HepG2 (cell line): ENCODE measurements at places on chromosomes 16 and 17. TPM values are rescaled to one million over a fixed set of nuclear protein-coding genes. Genes with fewer than 3 reads are reported as not detected.

DNA sequence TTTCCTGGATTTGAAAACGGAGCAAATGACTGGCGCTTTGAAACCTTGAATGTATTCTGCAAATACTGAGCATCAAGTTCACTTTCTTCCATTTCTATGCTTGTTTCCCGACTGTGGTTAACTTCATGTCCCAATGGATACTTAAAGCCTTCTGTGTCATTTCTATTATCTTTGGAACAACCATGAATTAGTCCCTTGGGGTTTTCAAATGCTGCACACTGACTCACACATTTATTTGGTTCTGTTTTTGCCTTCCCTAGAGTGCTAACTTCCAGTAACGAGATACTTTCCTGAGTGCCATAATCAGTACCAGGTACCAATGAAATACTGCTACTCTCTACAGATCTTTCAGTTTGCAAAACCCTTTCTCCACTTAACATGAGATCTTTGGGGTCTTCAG lies 32.3 kb downstream of the BRCA1 start:
- DNase-seq, result no peak
- peaks cover 46% of the 10 kb centered on the region for H3K36me3 ChIP-seq
- H3K27ac ChIP-seq, result no peak overlapping the region
- no peak overlapping the region for H3K4me3 ChIP-seq
- no peaks in the 10 kb centered on the region for H3K4me1 ChIP-seq

DNA sequence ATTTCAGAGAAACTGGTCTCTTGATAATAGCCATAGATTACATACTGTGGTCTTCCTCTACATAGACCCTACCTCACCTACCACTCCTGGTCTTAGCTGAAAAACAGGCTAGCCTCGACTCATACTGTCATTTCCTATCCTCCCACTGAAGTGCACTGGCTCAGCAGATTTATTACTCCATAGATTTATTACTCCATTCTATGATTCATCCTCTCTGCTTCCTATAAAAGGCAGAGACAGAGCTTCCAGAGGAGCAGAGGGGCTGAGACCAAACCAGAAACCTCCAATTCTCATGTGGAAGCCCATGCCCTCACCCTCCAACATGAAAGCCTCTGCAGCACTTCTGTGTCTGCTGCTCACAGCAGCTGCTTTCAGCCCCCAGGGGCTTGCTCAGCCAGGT lies at the start of gene CCL7:
Gene CCL7 (plus strand): TSS at position 253 of the 400 bp plus-strand sequence. CDS start 70 bp downstream, at position 323.
- H3K36me3 ChIP-seq, result no peaks in the 10 kb centered on the region
- H3K4me1 ChIP-seq, result no peaks in the 10 kb centered on the region
- DNase-seq, result no peak
- no peak within 1 kb of the TSS for H3K27ac ChIP-seq
- H3K27me3 ChIP-seq, result no peaks in the 10 kb centered on the region

DNA sequence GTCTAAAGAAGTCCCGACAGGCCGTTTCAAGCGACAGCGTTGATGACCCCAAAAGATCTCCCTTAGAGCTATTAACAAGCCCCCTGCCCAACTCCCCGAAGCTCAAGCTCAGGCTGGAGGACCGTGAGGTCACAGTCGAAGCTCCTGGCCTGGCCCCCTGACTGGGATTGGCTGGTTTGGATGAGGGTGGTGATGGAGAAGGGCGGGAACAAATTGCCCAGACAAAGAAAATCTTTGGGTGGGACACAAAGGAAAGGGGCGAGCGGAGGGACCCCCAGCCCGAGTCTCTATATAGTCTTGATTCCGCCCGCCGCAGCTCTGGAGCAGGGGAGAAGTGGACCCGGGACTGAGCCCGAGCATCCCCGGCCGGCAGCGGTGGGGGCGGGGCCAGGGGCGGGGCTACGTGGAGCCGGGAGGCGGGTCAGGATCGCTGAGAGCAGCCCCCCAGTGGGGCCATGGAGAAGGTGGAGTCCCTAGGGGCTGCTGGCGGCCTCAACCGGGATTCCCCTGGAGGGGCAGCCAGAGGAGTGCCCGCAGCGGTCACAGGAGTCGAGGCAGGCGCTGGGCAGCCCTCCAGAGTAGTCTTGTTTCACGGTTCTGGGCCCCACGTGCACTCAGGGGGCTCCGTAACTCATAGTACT lies 982 bp upstream of the NEURL4 start:
- peak; percentile 76 for DNase-seq
- no peaks in the 10 kb centered on the region for H3K27me3 ChIP-seq
- peaks cover 33% of the 10 kb centered on the region for H3K4me1 ChIP-seq

GRCh38 chr17:29172589-29172988 lies 7.6 kb downstream of the MYO18A start:
- peaks cover 71% of the 10 kb centered on the region for H3K4me1 ChIP-seq
- no peak for DNase-seq
- H3K27ac ChIP-seq, result no peak overlapping the region
- H3K27me3 ChIP-seq, result no peaks in the 10 kb centered on the region

GRCh38 chr17:57585341-57586195 lies 159.5 kb downstream of the CCDC182 start:
- no peak for DNase-seq
- no peaks in the 10 kb centered on the region for H3K27me3 ChIP-seq
- peaks cover 53% of the 10 kb centered on the region for H3K4me1 ChIP-seq

DNA sequence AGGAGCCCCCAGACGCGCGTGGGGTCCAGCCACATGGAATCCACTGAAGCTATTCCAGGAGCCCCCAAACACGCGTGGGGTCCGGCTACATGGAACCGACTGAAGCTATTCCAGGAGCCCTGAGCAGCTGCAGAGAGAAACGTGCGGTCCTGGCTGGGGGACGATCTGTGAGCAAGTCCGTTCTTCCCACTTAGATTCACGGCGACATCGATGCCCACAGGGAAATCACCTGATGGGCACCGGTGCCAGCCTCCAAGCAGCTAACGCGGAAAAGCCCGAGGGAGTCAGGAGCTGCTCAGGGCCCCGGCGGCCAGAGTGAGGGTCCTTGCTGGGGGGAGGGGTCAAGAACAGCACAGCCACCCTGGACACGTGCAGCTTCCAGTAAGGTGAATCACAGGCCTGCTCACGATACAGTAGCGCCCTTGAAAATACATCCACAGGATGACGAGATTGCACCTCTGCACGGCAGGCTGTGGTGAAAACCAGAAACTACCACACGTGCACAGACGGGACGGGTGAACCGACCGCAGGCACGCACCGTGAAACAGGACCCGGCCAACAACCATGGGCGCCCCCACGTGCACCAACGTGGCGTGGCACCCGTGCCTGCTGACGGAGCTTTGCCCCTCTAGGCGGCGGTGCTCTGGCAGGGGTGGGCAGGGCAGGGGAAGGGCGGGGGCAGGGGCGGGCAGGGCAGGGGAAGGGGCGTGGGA lies 77.7 kb upstream of the GNG13 start:
- no peaks in the 10 kb centered on the region for H3K36me3 ChIP-seq
- no peak overlapping the region for H3K4me3 ChIP-seq
- H3K27me3 ChIP-seq, result no peaks in the 10 kb centered on the region; the same call in 1 of the 2 replicates
- no peak for DNase-seq
- no peaks in the 10 kb centered on the region for H3K4me1 ChIP-seq
- no peak overlapping the region for H3K27ac ChIP-seq

DNA sequence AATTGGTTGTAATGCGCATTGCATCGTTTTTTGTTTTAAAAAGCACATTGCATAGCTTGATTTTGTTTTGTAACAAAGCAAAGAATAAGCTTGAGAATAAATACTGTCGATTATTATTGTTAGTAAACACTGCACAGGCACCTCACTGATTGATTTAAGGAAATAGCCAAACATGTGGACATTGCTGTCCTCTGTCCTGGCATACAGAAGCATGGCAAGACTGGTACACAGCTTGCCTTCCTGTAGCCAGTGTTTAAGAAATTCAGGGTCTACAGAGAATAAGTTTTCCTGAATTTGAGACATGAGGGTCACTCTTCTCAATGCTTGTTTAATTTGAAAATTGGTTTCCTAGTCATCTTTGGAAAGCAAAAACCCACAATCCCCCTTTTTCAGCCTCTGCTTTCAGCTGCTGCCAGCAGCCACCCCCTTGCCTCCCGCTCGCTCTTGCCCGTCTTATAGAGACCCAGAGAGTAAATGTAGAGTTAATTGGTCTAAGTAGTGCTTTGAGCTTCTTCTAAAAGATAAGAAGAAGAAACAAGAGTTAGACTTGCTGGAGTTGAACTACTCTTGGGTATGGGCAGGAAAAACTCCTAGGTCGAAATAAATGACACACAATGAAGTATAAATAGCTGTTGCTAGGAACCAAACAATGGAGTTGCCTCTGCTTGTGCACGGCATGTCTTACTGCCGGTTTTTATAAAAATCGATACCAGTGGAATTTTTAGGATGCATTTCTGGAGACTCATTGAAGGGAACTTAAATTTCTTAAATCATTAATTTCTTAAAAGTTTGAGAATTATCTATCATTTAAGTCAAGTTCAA lies 116.6 kb downstream of the MRTFB start:
- no peaks in the 10 kb centered on the region for H3K27me3 ChIP-seq
- DNase-seq, result no peak
- no peak overlapping the region for H3K4me3 ChIP-seq
- no peak overlapping the region for H3K27ac ChIP-seq
- no peaks in the 10 kb centered on the region for H3K4me1 ChIP-seq

DNA sequence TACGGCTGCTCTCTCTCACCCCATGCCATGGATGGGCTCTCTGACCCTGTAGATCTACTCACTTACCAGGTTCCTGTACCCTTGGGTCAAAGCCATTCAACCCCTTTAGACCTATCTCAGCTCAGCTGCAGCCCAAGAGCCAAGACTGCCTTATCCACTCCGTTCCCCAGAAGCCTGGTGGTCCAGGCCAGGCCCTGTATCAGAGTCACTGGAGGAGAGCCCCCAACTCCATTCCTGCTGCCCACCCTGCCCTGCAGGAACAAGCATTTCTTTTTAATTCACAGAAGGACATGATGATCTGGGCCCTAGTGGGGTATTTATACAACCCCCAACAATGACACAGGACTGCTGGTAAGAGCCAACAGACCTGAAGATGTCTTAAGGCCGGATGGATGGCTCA lies 76.8 kb downstream of the AIPL1 start:
- no peak overlapping the region for H3K4me3 ChIP-seq
- no peak overlapping the region for H3K27ac ChIP-seq
- no peaks in the 10 kb centered on the region for H3K4me1 ChIP-seq

- H3K36me3 ChIP-seq, result no peaks in the 10 kb centered on the region
- H3K4me1 ChIP-seq, result no peaks in the 10 kb centered on the region
- no peaks in the 10 kb centered on the region; the same call in 1 of the 2 replicates for H3K27me3 ChIP-seq
- H3K27ac ChIP-seq, result no peak overlapping the region
- H3K4me3 ChIP-seq, result no peak overlapping the region
Observed at GRCh38 chr16:23924128-23924527, 88.3 kb downstream of the PRKCB start.

DNA sequence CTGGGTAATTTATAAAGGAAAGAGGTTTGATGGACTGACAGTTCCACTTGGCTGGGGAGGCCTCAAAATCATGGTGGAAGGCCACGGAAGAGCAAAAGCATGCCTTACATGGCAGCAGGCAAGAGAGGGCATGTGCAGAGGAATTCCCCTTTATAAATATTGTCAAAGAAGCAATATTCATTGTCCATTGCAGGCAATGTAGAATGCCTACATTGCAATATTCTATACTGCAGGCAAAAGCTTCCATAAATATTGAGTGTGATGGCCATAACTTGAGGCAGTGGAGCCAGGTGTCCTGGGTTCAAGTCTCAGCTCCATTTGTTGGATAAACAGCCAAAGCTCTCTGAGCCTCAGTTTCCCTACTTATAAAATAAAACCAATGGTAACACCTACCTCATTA lies 322.3 kb downstream of the SHISA9 start:
- no peak for DNase-seq
- no peak overlapping the region for H3K27ac ChIP-seq
- H3K27me3 ChIP-seq, result no peaks in the 10 kb centered on the region
- no peaks in the 10 kb centered on the region for H3K4me1 ChIP-seq
- no peak overlapping the region for H3K4me3 ChIP-seq

- 0 out of 3 replicates have a peak, but pooled peaks cover 13% of the 10 kb centered on the region for H3K27me3 ChIP-seq
- H3K4me3 ChIP-seq, result no peak overlapping the region
- no peak overlapping the region for H3K27ac ChIP-seq
Observed at GRCh38 chr16:56708525-56709442, 21.1 kb upstream of the NUP93 start.

GRCh38 chr17:65589321-65589720 lies 27.9 kb upstream of the AXIN2 start:
- no peaks in the 10 kb centered on the region for H3K36me3 ChIP-seq
- H3K27me3 ChIP-seq, result no peaks in the 10 kb centered on the region
- H3K27ac ChIP-seq, result no peak overlapping the region

GRCh38 chr17:2511138-2511461 lies 588 bp downstream of the METTL16 start:
- peaks cover 45% of the 10 kb centered on the region for H3K4me1 ChIP-seq
- peak overlapping the region; percentile 76 for H3K4me3 ChIP-seq
- no peaks in the 10 kb centered on the region for H3K36me3 ChIP-seq
- no peaks in the 10 kb centered on the region for H3K27me3 ChIP-seq
- H3K27ac ChIP-seq, result peak overlapping the region; percentile 91
- no peak for DNase-seq

- H3K4me1 ChIP-seq, result 0 out of 2 replicates have a peak, but pooled peaks cover 8% of the 10 kb centered on the region
- peaks cover 5% of the 10 kb centered on the region; the same call in 1 of the 2 replicates for H3K36me3 ChIP-seq
- no peak for DNase-seq
Observed at GRCh38 chr16:47565454-47565853, 104.3 kb downstream of the PHKB start.

DNA sequence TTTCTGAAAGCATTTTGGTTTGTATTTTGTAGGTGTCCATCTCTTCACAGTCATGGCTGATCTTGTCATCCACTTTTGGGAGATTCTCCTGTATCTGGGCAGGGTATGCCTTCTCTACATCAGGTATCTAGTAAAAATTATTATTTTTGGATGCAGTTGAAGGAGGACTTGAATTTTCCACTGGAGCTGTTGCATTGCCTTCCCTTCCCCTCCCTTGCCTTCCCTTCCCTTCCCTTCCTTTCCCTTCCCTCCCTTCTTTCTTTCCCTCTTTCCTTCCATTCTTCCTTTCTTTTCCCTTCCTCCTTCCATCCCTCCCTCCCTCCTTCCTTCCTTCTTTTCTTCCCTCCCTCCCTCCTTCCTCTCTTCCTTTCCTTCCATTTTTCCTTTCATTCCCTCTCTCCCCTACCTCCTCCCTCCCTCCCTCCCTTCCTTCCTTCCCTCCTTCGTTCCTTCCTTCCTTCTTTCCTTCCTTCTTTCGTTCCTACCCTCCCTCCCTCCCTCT lies 33.8 kb upstream of the CPHXL start:
- no peak overlapping the region for H3K4me3 ChIP-seq
- no peaks in the 10 kb centered on the region for H3K4me1 ChIP-seq
- H3K36me3 ChIP-seq, result no peaks in the 10 kb centered on the region
- no peak for DNase-seq
- no peaks in the 10 kb centered on the region for H3K27me3 ChIP-seq

GRCh38 chr16:922051-922450 lies 48.7 kb downstream of the LMF1 start:
- no peak overlapping the region for H3K27ac ChIP-seq
- H3K4me3 ChIP-seq, result no peak overlapping the region
- DNase-seq, result no peak
- 0 out of 2 replicates have a peak, but pooled peaks cover 6% of the 10 kb centered on the region for H3K4me1 ChIP-seq

The SEPTIN1 gene
- total RNA-seq, result 0.18 and 0.27 TPM in 2 replicates

The NEK8 gene
- 4.3 and 5.8 TPM in 2 replicates for total RNA-seq

The SLFN14 gene
- not detected in 2 replicates for total RNA-seq

The SEPHS2 gene
- 20.7 and 56.3 TPM in 2 replicates for total RNA-seq

The RAMP2 gene
- 0.74 and 1.4 TPM in 2 replicates for total RNA-seq

The MYBBP1A gene
- 40.4 and 54.8 TPM in 2 replicates for total RNA-seq

The RASL10B gene
- 11.0 TPM in 2 replicates for total RNA-seq
